ENCODE measurements at places on chromosomes 7 and 10.

GRCh38 chr7:50679218-50680007, 103.3 kb downstream of the GRB10 start:
- no peak for DNase-seq

GRCh38 chr7:127589896-127590295, 1.7 kb downstream of the ARF5 start:
- no peak for DNase-seq

GRCh38 chr7:137961200-137962177, 40.4 kb downstream of the CREB3L2 start:
- no peak for DNase-seq

GRCh38 chr10:8499312-8499711, 444.8 kb downstream of the GATA3 start:
- DNase-seq, result no peak

GRCh38 chr10:84523526-84523925, 195.1 kb downstream of the CCSER2 start:
- peak; percentile 44 for DNase-seq

DNA sequence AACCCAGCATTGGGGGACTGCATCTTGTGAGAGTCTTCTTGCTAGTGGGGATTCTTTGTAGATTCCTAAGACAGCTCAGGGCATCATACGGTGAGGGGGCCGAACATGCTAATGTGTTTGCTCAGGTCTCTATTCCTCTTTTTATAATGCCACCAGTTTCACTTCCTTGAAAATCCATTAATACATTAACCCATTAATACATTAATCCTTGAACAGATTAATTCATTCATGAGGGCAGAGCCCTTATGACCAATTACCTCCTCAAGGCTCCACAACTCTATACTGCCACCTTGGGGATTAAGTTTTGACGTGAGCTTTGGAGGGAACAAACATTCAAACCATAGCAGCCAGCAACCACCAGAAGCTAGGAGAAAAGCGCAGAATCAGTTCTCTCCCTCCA, 67.2 kb upstream of the POT1 start:
- peak; percentile 14 for DNase-seq

DNA sequence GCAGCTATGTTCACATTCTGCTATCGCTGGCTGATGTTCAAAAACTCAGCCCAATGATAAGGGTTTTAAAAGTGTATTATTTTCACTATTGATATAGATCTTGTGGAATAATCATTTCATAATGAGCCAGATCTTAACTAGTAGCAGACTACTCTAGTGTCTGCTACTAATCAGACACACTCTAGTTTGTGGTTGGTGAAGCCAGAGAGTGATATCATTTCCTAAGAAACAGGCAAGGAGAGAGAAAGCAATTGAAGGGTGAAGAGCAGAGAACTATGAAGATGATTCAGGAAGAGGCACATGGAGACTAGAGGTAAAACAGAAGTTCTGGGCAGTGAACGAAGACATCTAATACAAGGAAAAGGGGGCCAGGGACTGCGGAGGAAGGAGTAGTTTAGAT, 58.2 kb upstream of the BET1 start:
- no peak for DNase-seq

- peak; percentile 65 for DNase-seq
Measured at GRCh38 chr10:102452672-102453340, 1.5 kb upstream of the C10orf95 start.

DNA sequence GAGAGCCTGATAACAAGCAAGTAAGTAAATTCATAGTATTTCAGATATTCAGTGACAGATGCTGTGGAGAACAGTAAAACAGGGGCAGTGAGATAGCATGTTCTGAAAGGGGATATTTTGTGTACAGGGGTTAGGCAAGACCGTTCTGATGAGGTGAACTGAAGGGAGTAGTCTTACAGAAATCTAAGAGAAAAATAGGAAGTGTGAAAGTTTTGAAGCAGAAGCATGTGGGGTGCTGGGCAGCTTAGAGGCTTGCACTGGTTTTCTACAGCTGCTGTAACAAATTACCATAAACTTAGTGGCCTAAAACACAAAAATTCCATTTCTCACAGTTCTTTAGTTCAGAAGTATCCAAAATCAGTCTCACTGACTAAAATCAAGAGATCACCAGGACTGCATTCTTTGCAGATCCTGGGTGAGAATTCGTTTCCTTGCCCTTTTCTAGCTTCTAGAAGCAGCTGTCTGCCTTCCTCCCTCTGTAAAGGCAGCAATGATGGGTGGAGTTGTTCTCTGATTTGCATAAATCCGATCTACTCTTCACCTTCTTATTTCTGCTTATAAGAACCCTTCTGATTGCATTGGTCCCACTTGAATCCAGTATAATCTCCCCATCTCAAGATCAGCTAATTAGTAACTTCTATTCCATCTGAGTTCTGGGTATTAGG, 7.5 kb upstream of the KLF14 start:
- no peak for DNase-seq

DNA sequence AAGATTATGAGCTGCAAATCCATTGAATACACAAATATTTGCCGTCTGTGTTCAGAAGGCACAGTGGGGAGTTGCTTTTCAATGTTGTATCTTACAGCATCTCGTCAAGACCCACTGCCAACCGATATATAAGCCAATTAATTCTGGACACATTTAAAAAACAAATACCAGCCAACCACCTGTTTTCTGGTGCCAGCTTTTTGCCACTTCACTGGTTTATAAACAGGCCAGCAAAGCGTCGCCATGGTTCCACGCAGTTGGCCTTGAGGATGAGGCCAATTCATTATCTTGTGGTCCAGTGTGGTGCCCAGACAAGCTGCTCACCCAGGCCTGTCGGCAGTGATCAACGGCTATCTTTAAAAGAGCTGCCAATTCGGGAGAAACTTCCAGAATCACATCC, 321.0 kb downstream of the TCERG1L start:
- no peak for DNase-seq

DNA sequence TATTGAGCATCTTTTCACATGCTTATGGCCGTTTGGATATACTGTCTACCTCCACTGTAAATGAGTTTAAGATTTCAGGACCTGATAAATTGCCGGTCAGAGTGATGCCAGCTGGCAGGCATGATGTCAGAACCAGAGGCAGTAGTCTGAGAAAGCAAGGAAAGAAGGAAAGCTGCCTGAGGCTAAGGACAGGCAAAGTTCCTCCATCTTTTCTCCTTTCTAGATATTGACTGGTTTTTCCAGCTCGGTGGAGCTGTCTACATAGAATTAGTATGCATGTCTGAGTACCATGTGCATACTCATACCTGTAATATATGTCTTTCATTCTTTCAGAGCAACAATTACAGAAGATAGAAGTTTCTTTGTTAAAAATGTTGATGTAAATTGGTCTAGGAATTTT, 52.3 kb downstream of the CDCA7L start:
- no peak for DNase-seq

GRCh38 chr10:103103989-103104388, 89.1 kb downstream of the NT5C2 start:
- no peak for DNase-seq

- DNase-seq, result no peak
Measured at GRCh38 chr7:156898938-156899337, 6.0 kb upstream of the LMBR1 start.

GRCh38 chr7:11713352-11713751, 118.6 kb downstream of the THSD7A start:
- no peak for DNase-seq

DNA sequence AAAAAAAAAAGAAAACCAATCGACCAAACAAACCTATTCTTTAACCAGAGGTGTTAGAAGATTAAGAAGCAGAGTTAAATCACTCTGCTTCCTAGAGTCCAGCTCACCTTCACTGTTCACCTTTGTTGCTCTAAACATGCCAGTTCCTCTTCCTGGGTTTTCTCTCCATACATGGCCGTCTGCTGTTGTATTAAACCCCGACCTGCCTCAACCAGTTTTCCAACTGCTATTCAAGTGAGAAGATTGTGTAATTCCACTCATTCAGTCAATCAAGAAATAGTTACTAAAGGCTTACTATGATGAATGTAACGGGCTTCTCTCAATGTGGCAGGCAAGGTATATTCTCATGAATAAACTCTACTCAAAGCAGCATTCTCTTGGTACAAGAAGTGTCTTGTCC, 8.8 kb downstream of the AASS start:
- DNase-seq, result no peak

GRCh38 chr10:125781374-125781773, 5.8 kb upstream of the MMP21 start:
- no peak for DNase-seq

- DNase-seq, result no peak
Measured at GRCh38 chr7:140479739-140480084, 407 bp upstream of the MKRN1 start.

DNA sequence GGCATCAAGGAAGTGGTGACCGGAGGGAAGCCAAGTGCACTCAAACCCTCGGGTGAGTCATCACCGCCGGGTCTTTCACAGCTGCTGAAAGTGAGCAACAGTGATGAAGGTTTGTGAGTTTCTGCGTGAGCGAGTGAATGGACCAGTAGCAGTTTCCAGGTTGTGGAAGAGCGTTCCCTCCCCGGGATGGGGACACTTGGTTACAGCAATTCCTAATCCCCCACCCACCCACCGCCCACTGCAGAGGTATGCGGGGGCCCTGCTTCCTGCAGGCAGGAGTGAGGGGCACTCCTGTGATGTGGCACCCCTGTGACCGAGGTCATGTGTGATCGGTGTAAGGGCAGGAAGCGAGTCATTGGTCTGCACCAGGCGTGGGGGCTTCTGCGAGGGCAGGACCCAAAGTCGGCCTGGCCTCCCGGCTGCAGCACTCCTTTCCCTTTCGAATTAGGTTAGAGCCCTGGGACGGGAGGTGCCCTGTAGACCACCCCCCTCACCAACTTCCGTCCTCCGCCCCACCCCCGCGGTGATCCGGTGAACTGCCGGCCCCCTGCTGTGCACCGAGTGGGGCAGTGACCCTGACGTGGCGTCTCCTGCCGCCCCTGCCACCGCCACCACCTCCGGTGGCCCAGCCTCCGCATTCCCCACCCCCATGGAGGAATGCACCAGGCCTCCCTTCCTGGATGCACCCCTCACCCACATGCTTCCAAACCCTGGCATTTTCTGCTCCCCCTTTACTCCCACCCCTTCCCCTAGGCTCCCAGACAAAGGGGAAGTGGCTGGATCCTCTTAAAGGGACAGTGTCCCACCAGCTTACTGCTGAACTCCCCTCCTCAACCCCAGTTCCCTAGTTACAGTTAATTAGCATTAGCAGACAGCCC, 10.9 kb downstream of the LIMK1 start:
- peak; percentile 91 for DNase-seq

- peak; percentile 33 for DNase-seq
Measured at GRCh38 chr7:134419875-134420274, 39.0 kb downstream of the AKR1B1 start.

DNA sequence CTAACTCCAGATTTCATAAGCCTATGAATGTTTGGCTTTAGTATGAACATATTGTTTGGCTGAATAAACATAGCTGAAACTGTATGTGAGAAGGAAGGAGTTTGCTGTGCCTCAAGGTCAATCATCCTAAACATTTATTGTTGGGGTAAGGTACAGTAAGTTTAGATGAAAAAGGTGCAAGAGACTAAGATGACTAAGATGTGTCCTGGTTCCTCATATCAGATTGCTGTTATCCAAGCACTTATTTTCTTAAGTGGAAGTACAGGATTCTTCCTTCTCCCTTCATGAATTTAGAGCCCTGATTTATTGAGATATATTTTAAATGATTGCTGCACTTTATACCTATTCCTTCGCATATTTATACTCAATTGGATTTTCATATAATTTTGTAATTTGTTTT, 12.2 kb downstream of the MDFIC start:
- DNase-seq, result no peak

DNA sequence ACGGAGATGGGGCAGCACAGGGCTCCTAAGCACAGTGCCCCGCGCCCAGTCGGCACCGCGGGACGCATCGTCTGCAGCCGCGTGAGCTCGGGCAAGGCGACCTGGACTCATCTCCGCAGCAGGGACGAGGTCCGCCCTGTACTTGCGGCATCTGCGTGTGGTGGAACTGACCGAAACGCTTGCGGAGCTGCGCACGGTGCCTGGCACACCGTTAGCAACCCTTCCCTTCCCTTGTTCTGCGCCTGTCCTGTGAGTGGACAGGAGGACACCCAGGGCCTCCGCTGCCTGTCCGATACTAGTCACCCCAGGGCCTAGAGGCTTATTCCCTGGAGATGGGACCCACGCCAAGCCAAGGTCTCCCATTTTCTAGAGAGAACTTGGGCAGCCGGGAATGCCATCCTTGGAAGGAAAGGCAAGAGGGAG, 98.5 kb downstream of the WDR11 start:
- DNase-seq, result no peak

DNA sequence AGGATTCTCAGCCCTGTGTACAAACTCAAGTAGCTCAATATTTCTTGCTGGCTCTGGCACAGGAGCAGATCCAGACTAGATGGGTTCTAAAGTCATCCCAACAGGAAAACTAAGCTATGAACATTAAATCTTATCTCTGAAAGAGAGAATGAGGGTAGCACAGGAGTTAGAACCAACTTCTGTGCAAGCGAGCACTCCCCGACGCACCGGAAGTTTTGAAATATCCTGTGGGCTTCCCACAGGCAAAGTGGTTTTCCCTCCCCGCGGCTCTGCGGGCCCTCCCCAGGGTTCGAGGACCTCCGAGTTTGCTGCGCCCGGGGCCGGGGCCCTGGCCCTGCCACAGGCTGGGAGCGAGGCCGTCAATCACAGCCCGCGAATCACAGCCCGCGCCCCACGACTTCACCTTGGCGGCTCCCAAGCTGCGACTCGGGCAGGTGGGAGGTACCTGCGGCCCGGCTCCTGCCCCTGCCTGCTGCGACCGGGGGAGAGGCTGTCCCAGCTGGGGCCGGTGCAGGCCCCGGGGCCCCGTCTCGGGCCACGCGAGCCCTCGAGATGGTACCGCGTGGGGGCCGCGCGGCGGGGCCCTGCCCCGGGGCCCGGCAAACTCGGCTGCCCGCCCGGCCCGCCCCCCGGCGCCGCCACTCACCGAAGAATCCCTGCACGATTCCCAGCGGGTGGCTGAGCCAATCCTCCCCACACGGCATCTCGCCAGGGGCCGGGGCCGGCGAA, 598 bp downstream of the MCMBP start:
- peak; percentile 49 for DNase-seq
